ENCODE measurements at places on chromosomes 2 and 18.

GRCh38 chr2:62415019-62415431 lies 91.0 kb downstream of the TMEM17 start:
- H3K27me3 ChIP-seq, result no peaks in the 10 kb centered on the region
- no peaks in the 10 kb centered on the region for H3K36me3 ChIP-seq
- peaks cover 17% of the 10 kb centered on the region for H3K4me1 ChIP-seq
- no peak overlapping the region for H3K4me3 ChIP-seq
- DNase-seq, result no peak
- no peak overlapping the region for H3K27ac ChIP-seq

DNA sequence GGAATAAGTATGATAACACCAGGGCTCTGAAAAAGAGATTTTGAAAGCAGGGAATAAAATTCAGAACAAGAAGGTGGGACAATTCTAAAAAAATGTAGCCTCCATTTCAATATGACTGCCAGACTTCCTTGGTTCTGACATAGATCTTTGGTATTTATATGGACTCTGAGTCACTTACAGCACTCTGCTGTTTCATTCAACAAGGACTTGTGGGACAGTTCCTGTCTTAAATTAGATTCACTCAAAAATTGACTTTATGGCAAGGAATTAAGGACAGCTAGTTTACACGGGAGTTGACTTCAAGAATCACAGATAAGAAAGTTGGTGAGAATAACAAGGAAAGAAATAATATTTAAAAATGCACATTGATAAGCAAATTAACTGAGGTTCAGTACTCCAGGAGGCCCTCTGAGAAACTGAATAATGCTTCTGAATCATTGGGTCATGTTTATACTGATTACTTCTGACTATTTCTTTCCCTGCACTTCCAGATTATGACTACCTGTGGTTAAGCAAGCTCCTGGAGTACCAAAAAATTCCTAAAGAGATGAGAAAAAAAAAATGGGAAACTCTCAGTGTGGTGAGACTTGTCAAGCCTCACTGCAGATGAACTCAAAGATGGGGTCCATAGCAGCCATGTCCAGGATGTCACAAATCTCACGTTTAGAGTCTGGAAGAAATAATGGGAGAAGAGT lies 828.3 kb upstream of the PIK3C3 start:
- H3K27ac ChIP-seq, result no peak overlapping the region
- H3K27me3 ChIP-seq, result no peaks in the 10 kb centered on the region
- H3K36me3 ChIP-seq, result no peaks in the 10 kb centered on the region
- H3K4me1 ChIP-seq, result peaks cover 6% of the 10 kb centered on the region

DNA sequence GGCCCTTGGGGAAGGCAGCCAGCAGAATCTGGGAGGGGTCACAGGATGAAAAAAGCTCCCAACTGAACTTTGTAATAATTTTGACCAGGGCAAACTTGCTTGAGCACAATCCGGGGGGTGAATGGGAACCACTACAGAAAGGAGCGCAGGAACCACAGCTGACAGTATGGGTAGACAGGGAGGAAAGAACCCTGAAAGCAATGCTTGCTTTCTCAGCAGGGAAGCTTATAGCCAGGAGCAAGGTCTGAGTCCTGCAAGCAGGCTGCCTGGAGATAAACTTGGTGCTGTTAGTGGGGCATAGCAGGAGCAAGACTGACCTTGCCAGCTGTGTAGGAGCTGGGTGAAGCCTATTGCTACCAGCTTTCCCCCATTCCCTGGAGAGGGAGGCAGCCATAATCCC lies 195.2 kb downstream of the MTCL1 start:
- no peaks in the 10 kb centered on the region for H3K27me3 ChIP-seq
- no peak for DNase-seq
- no peak overlapping the region for H3K4me3 ChIP-seq
- H3K4me1 ChIP-seq, result no peaks in the 10 kb centered on the region
- no peak overlapping the region for H3K27ac ChIP-seq

DNA sequence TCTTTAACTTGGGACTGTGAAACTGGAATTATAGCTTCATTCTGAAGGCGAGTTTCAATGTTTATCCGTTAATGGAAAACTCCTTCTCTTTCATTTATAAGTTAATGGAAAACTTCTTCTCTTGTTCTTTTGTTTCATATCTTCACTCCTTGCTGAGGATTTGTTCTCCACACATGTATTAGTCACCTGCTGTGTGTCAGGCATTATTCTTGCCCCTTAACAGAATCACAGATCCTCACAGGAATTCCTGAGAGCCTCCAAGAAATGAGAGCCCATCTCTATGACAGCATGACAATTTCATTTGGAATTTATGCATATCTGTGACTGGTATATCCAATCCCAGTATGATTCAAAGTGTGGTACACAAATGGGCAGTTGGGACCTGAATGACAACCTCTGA lies 545.8 kb downstream of the BCL11A start:
- peaks cover 7% of the 10 kb centered on the region for H3K4me1 ChIP-seq
- H3K27me3 ChIP-seq, result no peaks in the 10 kb centered on the region
- H3K27ac ChIP-seq, result no peak overlapping the region
- H3K36me3 ChIP-seq, result no peaks in the 10 kb centered on the region

DNA sequence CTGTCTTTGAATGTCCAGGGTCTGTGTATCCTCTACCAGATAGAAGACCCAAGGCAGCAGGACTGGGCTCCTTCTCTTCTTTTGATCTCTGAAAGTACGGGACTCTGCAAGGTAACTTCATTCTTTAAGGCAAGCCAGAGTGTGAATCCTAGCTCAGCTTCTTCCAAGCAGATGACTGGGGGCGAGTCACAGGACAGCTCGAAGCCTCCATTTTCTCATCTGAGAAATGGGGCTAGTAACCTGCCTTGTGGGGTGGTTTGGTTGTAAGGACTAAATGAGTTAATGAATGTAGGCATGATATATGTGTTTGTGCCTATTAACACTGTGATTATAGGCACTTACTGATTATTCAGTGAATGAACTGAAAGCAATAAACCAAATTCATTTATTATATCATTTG lies 46.7 kb downstream of the DGKD start:
- H3K27me3 ChIP-seq, result no peaks in the 10 kb centered on the region
- DNase-seq, result no peak
- peaks cover 8% of the 10 kb centered on the region for H3K4me1 ChIP-seq

- no peak overlapping the region for H3K4me3 ChIP-seq
These were observed 62.9 kb upstream of the SERPINE2 start for GRCh38 chr2:224101820-224102630.

- H3K4me1 ChIP-seq, result no peaks in the 10 kb centered on the region
- no peaks in the 10 kb centered on the region for H3K27me3 ChIP-seq
- no peak overlapping the region for H3K27ac ChIP-seq
- H3K36me3 ChIP-seq, result no peaks in the 10 kb centered on the region
- no peak for DNase-seq
These were observed 147.8 kb upstream of the MMADHC start for GRCh38 chr2:149735237-149735958.

DNA sequence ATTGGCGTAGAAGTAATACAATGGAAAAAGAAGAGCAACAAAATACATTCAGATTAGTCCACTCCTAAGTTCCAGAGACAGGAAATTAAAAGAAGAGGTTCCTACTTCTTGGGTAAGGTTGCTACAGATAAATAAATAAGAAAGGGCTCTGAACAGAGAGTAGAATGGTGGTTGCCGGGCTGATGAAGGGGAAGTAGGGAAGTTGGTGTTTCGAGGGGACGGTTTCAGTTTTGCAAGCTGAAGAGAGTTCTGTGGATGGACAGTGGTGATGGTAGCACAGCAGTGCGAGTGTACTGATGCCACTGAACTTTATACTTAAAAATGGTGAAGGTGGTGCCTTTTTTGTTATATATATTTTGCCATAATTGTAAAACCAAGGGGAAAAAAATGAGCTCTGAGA lies 48.2 kb downstream of the CABYR start:
- no peak overlapping the region for H3K4me3 ChIP-seq
- H3K27me3 ChIP-seq, result no peaks in the 10 kb centered on the region
- H3K36me3 ChIP-seq, result no peaks in the 10 kb centered on the region

DNA sequence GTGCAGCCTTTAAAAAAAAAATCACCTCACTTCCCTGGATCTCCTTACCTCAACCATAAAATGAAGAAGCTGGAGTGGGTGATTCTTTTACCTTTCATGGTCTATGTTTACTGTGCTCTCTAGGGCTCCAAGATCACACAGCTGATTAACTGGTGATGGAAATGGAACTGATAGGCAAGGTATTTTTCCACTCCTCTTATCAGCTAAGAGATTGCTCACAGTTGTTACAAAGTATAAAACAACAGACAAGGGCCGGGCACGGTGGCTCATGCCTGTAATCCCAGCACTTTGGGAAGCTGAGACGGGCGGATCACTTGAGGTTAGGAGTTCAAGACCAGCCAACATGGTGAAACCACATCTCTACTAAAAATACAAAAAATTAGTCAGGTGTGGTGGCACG lies 14.5 kb downstream of the RPS27A start:
- H3K27ac ChIP-seq, result no peak overlapping the region
- no peaks in the 10 kb centered on the region for H3K4me1 ChIP-seq
- H3K27me3 ChIP-seq, result no peaks in the 10 kb centered on the region
- H3K4me3 ChIP-seq, result no peak overlapping the region
- H3K36me3 ChIP-seq, result no peaks in the 10 kb centered on the region

DNA sequence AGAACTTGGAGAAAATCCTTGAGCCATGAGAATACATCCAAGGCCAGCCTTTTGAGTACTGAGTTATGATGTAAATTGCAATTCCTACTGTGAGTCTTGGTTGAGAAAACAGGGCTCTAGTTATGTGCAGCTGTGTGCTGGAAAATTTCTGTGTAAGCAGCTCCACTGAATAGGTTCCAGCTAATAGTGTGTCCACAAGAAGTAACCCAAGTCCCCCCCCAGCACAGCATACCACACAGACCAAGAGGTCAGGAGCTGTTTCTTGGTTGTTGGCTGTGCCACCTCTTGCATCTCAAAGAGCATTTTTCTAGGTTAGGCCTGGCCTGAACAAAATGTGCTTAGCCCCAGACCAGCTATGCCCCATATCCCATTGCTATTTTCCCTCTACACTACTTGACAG lies 36.8 kb upstream of the APCDD1 start:
- no peaks in the 10 kb centered on the region for H3K36me3 ChIP-seq
- no peaks in the 10 kb centered on the region for H3K27me3 ChIP-seq
- DNase-seq, result no peak
- H3K4me3 ChIP-seq, result no peak overlapping the region
- H3K4me1 ChIP-seq, result no peaks in the 10 kb centered on the region

GRCh38 chr2:29097569-29097968 lies 17.6 kb upstream of the CLIP4 start:
- no peak overlapping the region for H3K27ac ChIP-seq
- no peak overlapping the region for H3K4me3 ChIP-seq
- DNase-seq, result no peak
- H3K27me3 ChIP-seq, result no peaks in the 10 kb centered on the region

GRCh38 chr2:236874866-236875481 lies 210.7 kb upstream of the COPS8 start:
- no peak for DNase-seq
- H3K27me3 ChIP-seq, result no peaks in the 10 kb centered on the region
- H3K36me3 ChIP-seq, result no peaks in the 10 kb centered on the region
- no peak overlapping the region for H3K4me3 ChIP-seq

DNA sequence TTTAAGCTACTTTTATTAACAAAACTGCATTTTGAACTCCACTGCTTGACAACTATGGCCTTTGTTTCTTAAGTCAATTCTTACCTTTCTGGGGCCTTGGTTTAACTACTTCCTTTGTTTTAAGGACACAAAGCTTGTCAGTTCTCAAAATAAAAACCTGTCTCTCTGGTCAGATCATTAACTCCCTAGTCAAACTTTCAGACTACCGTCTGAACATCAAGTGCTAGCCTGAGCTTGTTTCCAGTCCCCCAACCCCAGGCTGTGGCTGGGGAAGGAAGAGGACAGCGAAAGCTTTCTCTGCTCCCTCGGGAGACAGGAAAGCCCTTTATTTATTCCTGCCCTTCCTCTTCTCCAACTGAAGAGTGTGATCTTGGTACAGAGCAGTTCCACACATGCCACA lies 1.7 kb downstream of the SH3YL1 start:
- no peak overlapping the region for H3K27ac ChIP-seq
- H3K4me1 ChIP-seq, result peaks cover 8% of the 10 kb centered on the region
- no peaks in the 10 kb centered on the region for H3K36me3 ChIP-seq
- H3K4me3 ChIP-seq, result no peak overlapping the region

DNA sequence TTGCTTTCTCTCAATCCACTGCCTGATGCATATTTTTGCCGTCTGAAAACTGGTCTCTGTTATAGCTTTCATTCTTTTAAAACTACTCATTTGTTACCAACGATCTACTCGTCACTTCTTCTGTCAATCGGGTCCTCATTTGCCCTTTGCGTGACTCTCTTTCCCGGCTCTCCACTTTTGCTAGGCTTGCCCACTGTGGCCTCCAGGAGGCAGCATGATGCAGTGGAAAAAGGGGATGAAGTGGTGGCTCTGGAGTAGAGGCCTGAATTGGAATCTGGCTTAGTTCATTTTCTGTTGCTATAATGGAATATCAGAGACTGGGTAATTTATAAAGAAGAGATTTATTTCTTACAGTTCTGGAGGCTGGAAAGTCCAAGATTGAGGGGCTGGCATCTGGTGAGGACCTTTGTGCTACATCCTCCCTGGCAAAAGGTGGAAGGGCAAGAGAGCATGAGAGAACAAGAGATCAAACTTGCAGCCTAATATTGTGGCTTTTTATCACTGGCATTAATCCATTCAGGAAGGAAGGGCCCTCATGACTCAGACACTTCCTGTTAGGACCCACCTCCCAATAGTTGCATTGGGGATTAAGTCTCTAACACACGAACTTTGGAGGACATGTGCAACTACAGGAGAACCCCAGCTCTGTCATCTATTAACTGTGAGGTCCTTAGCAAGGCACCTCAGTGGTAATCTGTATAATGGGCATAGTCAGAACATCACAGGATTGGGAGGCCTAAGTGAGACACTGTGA lies 15.4 kb downstream of the GDF7 start:
- H3K4me1 ChIP-seq, result no peaks in the 10 kb centered on the region
- H3K27me3 ChIP-seq, result no peaks in the 10 kb centered on the region
- no peaks in the 10 kb centered on the region for H3K36me3 ChIP-seq
- H3K4me3 ChIP-seq, result no peak overlapping the region

- H3K27ac ChIP-seq, result no peak overlapping the region
- H3K4me3 ChIP-seq, result no peak overlapping the region
- H3K4me1 ChIP-seq, result peaks cover 28% of the 10 kb centered on the region
- no peaks in the 10 kb centered on the region for H3K27me3 ChIP-seq
- DNase-seq, result no peak
These were observed 115.0 kb downstream of the ZBTB7C start for GRCh38 chr18:48293954-48294898.

DNA sequence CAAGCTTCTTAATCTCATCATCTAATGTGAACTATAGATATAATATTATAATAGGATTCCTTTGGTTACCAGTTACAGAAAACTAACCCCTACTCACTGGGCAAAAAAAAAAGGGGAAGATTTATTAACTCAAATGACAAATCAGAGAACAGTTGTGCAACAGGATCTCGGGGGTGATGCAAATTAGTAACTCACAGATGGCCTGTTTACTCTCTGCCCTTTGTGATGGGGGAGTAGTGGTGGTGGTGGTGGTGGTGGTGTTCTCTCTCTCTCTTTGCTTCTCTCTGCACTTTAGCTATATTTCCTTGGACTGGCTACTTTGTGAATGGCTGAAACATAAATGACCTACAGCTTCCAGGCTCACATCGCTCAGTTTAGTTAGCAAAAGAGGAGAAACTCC lies 59.0 kb downstream of the TMEM247 start:
- H3K36me3 ChIP-seq, result no peaks in the 10 kb centered on the region
- peaks cover 19% of the 10 kb centered on the region for H3K27me3 ChIP-seq
- no peak for DNase-seq
- H3K4me1 ChIP-seq, result no peaks in the 10 kb centered on the region
- H3K4me3 ChIP-seq, result no peak overlapping the region

All from neural progenitor cell (in vitro differentiated cells).